ENCODE measurements at places on chromosomes 12 and 14. TPM values are rescaled to one million over a fixed set of nuclear protein-coding genes. Genes with fewer than 3 reads are reported as not detected.

The COX6A1 gene
- total RNA-seq, result 169 TPM

The CMA1 gene
- not detected for total RNA-seq

The KRT80 gene
- not detected for total RNA-seq

The EIF2S3B gene
- 0.62 TPM for total RNA-seq

The GZMB gene
- total RNA-seq, result not detected

The C1QL4 gene
- total RNA-seq, result not detected

The GSC gene
- total RNA-seq, result not detected

The CDH24 gene
- 2.9 TPM for total RNA-seq

Data from CD4-positive, CD25-positive, alpha-beta regulatory T cell (primary cell).